Activated CD8-positive, alpha-beta memory T cell treated with anti-CD3 and anti-CD28 coated beads for 24 hours (primary cell): ENCODE measurements at places on chromosomes 2 and 18.

DNA sequence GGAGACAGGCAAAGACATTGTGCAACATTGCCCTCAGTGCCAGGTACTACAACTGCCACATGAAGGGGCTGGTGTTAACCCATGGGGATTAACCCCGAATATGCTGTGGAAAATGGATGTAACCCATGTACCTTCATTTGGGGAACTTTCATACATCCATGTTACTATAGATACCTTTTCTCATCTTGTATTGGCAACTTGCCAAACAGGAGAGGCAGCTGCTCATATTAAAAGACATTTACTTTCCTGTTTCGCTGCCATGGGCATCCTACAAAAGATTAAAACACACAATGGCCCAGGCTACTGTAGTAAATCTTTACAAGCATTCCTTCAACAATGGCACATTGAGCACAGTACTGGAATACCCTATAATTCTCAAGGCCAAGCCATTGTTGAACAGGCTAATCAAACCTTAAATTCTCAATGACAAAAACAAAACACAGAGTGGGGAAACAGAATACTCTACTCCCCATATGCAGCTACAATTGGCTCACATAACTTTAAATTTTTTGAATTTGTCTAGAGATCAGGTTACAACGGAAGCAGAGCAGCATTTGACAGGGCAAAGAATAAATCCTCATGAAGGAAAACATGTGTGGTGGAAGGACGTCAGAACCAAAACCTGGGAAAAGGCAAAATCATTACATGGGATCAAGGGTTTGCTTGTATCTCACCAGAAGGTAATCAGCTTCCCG lies 1723.5 kb upstream of the LRRTM1 start:
- no peak for DNase-seq

DNA sequence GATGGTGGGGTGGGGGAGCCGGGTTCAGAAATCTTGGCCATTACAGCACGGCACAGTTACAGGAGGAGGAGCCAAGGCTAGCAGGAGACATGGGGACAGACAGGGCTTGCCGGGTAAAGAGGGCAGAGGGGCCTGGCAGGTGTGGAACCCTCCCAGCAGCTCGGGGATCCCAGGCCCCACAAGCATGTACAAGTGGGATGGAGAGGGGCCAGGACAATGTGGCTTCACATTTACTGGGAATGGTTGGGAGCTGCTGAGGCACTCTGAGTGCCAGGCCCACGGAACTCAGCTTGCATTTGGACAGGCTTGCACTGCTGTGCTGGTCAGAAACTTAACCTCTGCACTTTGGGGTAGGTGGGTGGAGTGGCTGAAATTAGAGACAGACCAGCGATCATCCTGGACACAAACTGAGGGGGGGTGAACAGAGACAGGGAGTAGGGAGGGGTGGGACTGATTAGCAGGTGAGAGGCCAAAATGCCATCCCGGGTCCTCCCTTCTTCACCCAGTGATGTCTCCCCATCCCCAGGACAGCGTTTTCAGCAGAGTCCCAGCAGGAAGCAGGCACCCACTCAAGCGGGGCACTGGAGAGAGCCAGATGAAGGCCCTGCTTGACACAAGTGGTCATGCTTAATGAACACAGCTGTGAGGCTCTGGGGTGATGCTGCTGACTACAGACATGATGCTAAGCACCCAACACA lies 9.6 kb downstream of the PER2 start:
- no peak for DNase-seq

- no peak for DNase-seq
Observed at GRCh38 chr2:75587954-75588587, 27.3 kb upstream of the EVA1A start.

GRCh38 chr18:76803814-76804213 lies 18.5 kb upstream of the ZNF236 start:
- DNase-seq, result peak; percentile 86

- DNase-seq, result no peak
Observed at GRCh38 chr18:43893001-43893637, 615.8 kb upstream of the SYT4 start.

GRCh38 chr2:95343429-95344214 lies 46.5 kb downstream of the KCNIP3 start:
- no peak for DNase-seq

GRCh38 chr2:18630941-18631340 lies 41.6 kb upstream of the NT5C1B start:
- no peak for DNase-seq

- DNase-seq, result peak; percentile 42
Observed at GRCh38 chr2:238496756-238497609, 70.3 kb downstream of the ASB1 start.

DNA sequence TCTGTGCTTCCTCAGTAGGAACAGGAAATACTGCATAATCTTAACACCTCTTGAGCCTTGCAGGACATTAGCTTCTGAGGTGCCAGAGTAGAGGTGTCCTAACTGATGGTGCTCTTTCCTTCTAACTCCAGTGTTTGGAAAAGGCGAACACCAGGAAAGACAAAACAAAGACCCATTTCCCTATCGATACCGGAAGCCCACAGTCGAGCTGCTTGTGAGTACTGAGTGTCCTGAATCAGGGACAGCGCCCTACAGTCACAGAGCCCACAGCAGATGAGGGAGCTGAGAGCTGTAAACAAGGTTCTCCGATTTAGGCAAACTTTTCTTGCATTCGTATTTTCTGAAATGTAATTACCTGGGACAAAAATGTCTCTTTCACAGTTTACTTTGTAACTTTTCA lies 50.7 kb downstream of the SLC14A2 start:
- no peak for DNase-seq

GRCh38 chr2:105595536-105595935 lies 149.2 kb upstream of the NCK2 start:
- DNase-seq, result no peak

GRCh38 chr2:113876503-113877387 lies 13.1 kb upstream of the ACTR3 start:
- peak; percentile 79 for DNase-seq

- no peak for DNase-seq
Observed at GRCh38 chr2:72115110-72116080, 32.3 kb downstream of the CYP26B1 start.

- no peak for DNase-seq
Observed at GRCh38 chr2:136291871-136292270, 173.9 kb upstream of the CXCR4 start.

- DNase-seq, result no peak
Observed at GRCh38 chr18:59700535-59700967, 3.3 kb upstream of the CCBE1 start.

- no peak for DNase-seq
Observed at GRCh38 chr2:32485399-32485798, 128.6 kb downstream of the BIRC6 start.
